ENCODE measurements at places on chromosomes 1 and 21.

DNA sequence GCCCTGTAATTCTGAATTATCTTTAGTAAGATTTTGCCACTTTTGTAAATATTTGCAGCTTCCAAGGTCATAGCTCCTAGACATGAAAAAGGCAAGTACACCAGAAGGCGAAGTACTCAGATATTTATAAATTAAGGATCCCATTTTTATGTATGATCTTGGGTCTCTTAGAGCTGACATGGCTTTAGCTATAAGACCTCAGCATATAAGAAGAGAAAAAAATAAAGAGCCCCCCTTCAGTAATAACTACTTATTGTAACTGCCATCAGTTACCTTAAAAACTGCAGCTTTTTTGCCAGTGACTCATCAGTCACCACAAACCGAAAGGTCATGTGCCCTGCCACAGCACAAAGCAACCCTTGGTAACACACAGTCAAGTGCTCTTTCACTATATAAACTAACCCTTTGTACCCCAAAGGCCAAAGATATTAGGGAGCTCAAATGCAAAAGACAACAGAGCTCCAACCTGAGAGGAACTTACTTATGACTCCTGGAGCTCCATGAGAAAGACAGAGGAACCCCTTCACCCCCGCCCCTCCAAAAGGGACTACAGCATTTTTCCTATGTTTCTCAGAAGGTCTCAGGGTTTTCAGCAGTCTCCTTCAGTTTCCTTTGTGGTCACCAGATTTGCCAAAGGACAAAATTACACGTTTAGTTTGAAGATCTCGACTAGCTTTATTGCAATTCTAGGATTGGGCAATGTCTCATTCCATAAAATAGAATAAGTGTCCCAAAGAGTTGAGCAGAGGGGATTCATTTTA is 219.8 kb upstream of the DUSP10 start:
- no peak for DNase-seq

- no peak for DNase-seq
Measured at GRCh38 chr1:39080831-39081270, 54.7 kb downstream of the NDUFS5 start.

DNA sequence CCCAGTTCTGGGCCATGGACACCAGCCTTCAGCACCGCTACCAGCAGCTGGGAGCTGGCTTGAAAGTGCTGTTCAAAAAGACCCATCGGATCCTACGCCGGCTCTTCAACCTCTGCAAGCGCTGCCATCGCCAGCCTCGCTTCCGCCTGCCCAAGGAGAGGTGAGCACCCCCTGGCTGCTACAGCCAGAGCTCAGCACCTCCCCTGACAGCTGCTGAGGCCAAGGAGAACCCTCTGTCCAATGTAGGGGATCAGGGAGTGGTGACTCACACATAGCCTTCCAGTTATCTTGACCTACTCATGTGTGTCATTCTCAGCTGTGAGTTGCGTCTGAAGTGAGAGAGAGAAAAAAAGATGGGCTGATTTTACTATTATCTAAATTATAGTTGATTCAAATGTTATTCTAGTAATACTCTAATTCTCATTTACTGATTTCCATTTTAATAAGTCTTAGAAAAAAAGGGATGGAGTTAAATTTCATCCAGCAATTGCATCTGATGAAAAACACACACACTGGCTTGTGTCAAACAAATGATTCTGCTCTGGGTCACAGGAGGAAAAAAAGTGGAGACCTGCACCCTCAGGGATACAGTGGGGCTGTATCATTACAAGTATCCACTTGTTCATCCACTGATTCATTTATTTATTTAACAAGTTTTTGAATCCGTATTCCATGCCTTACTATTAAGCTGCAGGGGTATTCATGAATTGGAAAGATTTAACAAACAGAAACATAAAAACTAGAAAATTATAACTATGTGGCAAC is 108.0 kb downstream of the BRINP2 start:
- DNase-seq = no peak

DNA sequence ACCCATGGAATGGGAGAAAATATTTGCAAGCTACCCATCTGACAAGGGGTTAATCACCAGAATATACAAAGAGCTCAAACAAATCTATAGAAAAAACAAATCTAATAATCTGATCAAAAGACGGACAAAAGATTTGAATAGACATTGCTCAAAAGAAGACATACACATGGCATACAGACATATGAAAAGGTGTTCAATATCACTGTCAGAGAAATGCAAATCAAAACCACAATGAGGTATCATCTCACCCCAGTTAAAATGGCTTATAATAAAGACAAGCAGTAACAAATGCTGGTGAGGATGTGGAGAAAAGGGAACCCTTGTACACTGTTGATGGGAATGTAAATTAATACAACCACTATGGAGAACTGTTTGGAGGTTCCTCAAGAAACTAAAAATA is 600.9 kb downstream of the SMYD3 start:
- DNase-seq = no peak

GRCh38 chr21:34110594-34111202 is 37.3 kb downstream of the MRPS6 start:
- DNase-seq = no peak
